ENCODE measurements at places on chromosomes 4 and X. TPM values are rescaled to one million over a fixed set of nuclear protein-coding genes. Genes with fewer than 3 reads are reported as not detected.

Gene SPANXB1
- 31.4 TPM for total RNA-seq

- H3K4me1 ChIP-seq = no peaks in the 10 kb centered on the region
- H3K27ac ChIP-seq = no peak overlapping the region
- H3K27me3 ChIP-seq = no peaks in the 10 kb centered on the region
- no peak overlapping the region for H3K4me3 ChIP-seq
- DNase-seq = no peak
Measured at GRCh38 chrX:43974741-43975465, 1.7 kb upstream of the NDP start.

DNA sequence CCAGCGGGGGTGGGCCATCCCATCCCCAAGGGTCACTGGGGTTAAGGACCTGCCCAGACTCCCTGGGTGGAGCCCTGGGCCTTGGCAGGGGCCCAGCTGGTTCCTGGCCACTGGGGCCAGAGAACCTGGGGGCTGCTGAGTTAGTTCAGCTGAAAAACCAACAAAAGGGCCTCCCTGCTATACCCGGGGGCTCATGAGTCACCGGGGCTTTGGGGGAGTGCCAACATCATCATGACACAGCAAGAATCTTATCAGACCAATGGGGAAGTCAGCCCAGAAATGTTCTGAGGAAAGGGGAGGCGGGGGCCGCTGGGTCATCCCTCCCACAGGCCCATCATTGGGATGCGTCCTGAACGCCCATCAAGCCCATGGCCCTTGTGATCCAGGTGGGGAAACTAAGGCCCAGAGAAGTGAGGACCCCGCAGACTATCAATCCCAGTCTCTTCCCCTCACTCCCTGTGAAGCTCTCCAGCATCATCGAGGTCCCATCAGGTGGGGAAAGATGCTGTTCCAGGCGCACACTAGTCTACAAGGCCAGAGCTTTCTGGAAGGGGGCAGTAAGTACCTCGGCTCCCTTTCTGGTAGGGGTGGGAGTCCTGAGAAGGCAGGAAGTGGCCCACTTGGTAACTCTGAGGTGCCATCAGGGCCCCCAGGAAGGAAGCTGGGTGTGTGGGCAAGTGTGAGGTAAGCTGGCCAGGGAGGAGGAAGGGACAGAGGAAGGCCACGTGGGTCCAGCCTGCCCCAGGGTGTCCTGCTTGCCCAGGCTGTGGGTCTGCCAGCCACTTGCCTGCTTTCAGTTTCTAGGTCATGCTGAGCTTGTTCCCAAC lies 4.5 kb downstream of the G6PD start:
- peak overlapping the region; percentile 100 for H3K27ac ChIP-seq
- DNase-seq = peak; percentile 97
- no peaks in the 10 kb centered on the region for H3K27me3 ChIP-seq
- H3K4me1 ChIP-seq = peaks cover 58% of the 10 kb centered on the region

DNA sequence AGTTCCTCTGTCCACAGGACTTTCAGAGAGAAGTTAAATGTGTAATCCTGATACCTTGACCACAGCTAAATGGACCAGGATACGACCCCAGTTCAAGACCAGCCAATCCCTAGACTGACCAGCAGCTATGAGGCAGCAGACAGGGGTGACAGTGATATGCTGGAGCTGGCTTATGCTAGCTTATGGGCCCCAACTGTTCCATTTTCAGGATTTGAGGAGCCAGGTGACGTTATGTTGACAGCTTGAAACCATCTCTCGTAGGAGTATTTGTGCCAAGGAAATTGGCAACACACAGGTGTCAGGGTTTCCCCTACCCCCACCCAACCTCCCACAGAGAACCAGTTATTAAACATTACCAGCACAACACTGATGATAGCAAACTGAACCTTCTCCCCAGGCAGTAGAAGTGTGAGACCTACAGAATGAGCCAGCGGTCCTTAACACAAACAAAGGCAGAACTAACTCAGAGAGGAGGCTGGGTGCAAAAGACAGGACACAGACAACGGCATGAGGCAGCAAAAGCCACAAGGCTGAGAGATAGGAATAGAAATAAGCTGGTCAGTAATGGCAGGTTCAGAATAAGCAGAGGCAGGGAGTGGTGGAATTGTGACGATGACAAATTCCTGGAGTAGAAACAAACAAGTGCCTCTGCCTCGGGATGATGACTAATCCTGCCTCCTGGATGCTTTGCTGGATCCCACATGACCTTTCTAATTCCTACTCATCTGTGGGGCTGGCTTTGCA lies 85.6 kb upstream of the CPEB2 start:
- no peak overlapping the region for H3K4me3 ChIP-seq
- no peaks in the 10 kb centered on the region for H3K36me3 ChIP-seq
- no peaks in the 10 kb centered on the region for H3K27me3 ChIP-seq
- H3K4me1 ChIP-seq = peaks cover 22% of the 10 kb centered on the region
- peak overlapping the region; percentile 86 for H3K27ac ChIP-seq

DNA sequence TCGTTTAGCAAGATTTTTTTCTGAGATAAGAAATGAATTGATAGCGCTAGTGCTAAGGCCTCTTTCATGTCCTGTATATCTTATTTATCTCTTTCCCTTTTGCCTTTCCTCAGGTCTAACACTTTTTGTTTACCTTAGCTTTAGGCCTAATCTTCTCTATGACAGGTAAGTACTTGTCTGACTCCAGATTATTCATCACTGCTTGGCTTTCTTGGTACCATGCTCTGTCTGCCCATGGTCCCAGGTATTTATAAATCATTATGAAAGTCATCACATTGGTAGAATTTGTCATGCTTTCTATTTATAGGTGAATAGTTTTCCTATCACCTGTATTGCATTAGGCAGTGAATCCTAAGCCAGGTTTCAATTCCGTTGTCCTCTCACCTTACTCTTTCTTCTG lies 99.5 kb upstream of the CTSO start:
- no peaks in the 10 kb centered on the region for H3K36me3 ChIP-seq
- DNase-seq = no peak
- no peak overlapping the region for H3K4me3 ChIP-seq
- H3K27me3 ChIP-seq = no peaks in the 10 kb centered on the region
- H3K27ac ChIP-seq = no peak overlapping the region
- no peaks in the 10 kb centered on the region for H3K4me1 ChIP-seq

DNA sequence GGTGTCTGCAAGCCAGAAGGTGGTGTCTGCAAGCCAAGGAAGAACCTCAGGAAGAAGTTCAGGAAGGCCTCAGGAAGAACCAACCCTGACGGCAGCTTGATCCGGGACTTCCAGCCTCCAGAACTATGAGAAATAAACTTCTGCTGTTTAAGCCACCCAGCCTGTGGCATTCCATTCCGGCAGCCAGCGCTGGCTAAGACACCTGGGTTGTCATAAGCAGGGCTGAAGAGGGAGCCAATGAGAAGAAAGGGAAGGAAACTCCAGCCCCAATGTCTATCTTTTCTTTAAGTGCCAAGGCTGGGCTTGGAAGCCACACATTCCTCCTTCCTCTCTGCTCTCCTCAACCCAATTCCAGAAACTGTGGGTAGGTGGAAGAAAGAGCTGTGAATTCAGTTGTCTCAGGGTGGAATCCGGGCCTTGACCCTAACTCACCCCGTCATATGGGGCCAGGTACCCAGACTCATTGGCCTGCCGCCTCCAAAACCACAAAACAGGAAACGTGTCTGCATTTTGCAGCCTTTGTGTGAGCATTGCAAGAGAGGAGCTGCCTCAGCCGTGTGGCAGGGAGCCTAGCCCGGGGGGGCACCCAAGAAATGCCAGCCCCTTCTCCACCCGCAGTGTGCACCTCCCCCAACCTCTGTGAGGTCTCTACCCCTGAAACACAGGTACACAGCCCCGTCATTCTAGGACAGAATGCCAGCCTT lies 26.8 kb downstream of the CRMP1 start:
- no peak overlapping the region for H3K4me3 ChIP-seq
- H3K4me1 ChIP-seq = no peaks in the 10 kb centered on the region
- no peak overlapping the region for H3K27ac ChIP-seq
- H3K36me3 ChIP-seq = no peaks in the 10 kb centered on the region

DNA sequence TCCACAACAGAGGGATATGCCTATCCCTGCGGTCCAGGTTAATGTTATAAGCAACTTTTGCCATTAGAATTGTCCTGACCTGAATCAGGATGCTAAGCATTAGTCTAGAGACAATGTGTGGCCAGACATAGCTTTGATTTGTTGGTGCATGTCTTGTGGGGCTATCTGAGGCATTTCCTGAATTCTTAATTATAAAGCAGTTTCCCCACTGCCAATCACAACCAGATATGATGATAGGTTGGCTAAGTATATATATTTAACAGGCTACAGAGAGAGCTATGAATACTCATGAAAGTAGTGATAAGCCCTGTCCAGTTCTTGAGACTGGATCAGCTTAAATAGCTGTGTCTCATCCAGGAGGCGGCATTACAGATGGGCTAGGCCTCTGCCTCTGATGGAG lies 37.8 kb upstream of the ZNF81 start:
- H3K27ac ChIP-seq = no peak overlapping the region
- no peaks in the 10 kb centered on the region for H3K27me3 ChIP-seq
- H3K4me3 ChIP-seq = no peak overlapping the region
- no peaks in the 10 kb centered on the region for H3K4me1 ChIP-seq

GRCh38 chrX:106898462-106898861 lies 4.7 kb downstream of the RIPPLY1 start:
- no peak overlapping the region for H3K27ac ChIP-seq
- H3K4me3 ChIP-seq = no peak overlapping the region
- no peaks in the 10 kb centered on the region for H3K27me3 ChIP-seq
- no peaks in the 10 kb centered on the region for H3K36me3 ChIP-seq
- peaks cover 41% of the 10 kb centered on the region for H3K4me1 ChIP-seq

All from PC-9 (cell line).